Epithelial cell of esophagus (primary cell): ENCODE measurements at places on chromosomes 1 and 21.

DNA sequence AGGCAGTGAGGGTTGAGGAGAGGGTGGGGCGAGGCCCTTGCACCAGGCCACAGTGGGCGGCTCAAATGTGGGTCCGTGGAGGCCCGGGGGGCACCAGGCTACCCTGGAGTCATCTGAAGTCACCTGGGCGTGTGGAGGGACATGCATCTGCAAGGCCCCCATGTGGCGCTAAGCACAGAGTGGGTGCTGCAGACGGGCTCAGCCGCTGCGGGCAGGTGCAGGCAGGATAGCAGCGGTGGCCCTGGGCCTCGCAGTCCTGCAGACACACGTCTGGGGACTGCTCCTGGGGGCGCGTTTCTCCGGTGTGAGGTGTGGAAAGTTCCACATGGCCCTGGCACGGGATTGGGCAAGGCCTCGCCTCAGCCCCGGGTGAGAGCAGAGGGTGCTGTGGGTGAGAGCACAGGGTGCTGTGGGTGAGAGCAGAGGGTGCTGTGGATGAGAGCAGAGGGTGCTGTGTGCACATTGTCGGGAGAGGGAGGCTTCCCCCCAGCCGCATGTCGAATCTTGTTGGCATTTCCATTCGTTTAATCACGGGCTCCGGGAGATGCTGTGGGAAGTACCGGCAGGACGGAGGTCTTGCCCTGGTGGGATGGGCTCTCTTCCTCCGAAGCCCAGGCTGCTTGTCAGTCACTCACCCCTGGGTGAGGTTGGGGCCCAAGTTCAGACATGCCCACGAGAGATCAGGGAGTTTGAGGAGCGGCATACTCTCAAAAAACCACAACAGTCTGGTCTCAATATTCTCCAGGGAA lies 46.5 kb downstream of the TP73 start:
- DNase-seq = peak; percentile 96

DNA sequence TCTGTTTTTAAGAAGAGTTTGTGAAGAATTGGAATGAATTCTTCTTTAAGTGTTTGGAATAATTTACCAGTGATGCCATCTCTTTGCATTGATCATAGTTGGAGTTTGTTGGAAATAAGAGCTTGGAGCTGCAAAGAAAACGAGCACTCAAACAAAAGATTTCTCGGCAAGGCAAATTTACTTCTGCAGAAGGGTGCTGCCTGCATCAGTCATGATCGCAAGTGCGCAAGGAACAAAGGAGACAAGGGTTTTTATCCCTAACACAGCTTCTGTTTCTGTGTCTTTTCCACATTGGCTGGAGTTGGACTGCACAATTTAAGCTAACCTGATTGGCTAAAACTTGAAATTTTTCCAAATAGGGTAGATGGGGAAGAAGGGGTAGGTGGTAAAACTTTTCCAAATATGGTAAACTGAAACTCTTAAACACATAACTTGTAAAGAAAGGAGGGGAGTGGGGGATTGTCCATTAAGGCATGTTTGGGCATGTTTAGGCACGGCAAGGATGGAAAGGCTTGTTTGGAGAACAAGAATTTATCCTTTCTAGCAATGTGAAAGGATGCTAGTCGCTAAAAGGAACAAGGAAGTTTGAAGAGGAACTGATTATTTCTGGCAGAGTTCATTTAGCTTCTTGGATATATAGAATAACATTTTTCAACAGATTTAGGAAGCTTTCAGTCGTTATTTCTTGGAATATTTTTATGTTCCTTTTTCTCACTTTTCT lies 3.5 kb upstream of the AADACL4 start:
- no peak for DNase-seq

GRCh38 chr21:46559291-46559983 lies 45.4 kb downstream of the S100B start:
- DNase-seq = no peak

DNA sequence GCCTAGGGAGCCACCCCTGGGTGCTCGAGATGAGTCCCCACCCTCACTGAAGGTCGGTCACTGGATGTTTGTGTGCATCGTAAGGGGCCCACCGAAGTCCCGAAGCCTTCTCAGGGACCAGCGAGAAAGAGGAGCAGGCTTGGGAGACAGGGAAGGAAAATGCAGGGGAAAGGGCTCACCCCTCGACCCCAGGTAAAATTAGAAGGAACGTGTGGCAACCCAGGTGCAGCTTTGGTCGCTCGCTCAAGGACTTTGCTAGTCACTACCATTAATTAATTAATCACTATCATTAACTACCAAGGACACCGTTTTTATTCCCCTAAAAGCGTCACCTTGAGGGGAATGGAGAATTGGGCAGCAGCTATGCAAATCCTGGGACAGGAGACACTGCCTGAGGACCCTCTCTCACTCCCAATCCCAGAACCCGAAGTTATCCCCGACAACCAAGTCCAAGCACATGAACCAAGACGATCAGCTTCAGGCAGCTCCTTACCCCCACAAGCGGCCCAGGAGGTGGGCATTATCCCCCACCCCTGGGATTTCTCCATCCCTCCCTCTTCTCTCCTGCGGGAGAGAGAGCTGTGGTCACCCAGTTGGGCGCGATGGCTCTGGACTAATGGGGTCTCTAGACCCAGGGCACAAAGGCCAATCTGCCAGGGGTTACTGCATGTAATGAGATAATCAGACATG lies 4.2 kb upstream of the SIM2 start:
- DNase-seq = no peak

DNA sequence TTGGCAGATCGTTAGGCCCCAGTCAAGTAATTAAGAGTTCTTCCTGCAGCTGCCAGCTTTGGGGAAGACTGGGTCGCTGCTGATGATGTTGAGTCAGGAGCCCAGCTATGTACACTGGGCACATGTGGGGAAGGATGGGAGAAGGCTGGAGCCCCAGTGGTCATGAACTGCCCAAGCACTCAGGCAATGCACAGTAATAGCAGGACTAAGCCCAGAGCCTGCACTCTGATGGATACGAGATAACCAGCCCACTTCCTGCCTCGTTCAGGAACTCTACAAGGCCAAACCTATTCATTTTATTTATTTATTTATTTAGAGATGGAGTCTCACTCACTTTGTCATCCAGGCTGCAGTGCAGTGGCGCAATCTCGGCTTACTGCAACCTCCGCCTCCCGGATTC lies 81.1 kb upstream of the BTG3 start:
- no peak for DNase-seq
